Foreskin keratinocyte (primary cell): ENCODE measurements at places on chromosomes 1 and 21. TPM values are rescaled to one million over a fixed set of nuclear protein-coding genes. Genes with fewer than 3 reads are reported as not detected.

- DNase-seq = no peak
These were observed 8.9 kb upstream of the ZNF326 start for GRCh38 chr1:89986020-89986419.

DNA sequence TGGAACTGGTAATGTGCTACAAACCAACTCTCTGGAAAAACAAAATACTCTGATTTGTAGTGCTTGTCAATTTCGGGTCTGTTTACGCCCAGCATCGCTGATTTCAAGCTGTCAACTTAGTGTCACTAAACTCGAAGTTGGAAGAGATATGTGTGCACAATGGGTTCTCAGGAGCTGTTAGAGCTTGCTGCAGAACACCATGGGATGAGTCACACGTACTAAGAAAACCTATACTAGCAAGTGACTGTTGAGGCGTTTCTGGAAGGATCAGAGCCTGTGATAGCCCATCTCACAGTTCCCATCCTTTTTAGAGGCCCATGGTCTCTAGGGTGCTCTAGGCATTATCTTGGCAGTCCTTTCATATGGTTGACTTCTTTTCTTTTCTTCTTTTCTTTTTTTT lies 14.3 kb downstream of the GMEB1 start:
- DNase-seq = no peak

GRCh38 chr1:43587594-43587993 lies 56.9 kb downstream of the PTPRF start:
- peak; percentile 9 for DNase-seq

DNA sequence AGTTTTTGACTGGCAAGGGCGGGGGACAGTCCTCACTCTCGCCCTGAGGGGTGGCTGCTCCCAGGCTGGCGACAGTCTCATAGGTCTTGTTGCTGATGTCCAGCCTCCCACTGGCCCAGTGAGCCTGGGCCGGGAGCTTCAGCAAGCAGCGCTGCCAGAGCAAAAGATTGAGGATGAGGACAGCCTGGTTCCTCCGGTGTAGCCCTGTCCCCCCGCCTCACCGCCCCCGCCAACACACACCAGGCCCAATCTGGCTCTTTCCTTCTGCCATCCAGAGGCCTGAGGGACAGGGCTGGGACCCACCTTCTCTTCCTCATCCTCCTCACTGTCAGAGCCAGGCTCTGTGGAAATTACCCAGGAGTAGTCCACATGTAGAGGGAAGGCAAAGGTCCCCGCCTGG lies 8.6 kb upstream of the TCEA3 start:
- DNase-seq = no peak

DNA sequence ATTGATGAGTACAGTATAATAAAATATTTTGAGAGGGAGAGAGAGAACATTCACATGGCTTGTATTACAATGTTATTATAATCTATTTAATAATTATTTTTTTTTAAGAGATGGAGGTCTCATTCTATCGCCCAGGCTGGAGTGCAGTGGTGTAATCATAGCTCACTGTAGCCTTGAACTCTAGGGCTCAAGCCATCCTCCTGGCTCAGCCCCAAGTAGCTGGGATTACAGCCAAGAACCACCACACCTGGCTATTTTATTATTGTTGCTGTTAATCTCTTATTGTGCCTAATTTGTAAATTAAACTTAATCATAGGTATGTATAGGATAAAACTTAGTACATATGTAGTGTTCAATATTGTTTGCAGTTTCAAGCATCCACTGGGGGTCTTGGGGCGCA lies 57.8 kb downstream of the HS2ST1 start:
- no peak for DNase-seq

DNA sequence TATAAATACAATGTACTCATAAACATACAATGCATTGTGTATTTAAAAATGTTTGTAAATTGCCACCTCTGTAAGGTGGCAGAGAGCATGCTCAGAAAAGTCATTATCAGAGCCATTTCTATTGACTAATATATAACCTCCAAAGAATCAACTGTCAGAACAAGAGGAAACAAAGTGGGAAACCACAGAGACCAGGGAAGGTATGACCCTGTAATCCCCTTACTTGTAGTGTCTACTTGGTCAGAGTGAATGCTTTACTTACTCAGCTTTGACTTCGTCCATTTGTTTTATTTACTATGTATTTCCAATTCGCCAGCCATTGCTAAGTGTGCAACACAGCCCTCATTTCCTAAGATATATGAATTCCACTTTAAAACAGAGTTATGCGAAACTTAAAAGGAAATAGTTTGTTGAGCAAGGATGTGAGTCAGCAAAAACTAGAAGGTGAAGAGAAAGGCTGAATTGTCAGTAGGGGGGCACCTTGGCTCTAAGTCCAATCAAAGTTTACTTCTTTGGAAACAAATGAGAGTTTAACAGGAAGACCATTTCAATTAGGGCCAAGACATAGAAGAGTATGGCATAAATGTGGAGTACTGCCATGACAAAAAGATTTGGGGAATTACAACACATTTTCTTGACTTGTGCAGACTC lies 671.7 kb upstream of the PTBP2 start:
- peak; percentile 6 for DNase-seq

- DNase-seq = no peak
These were observed 49.7 kb downstream of the PGM1 start for GRCh38 chr1:63642901-63643300.

NBPF15 gene
- 29.0 and 35.8 TPM in 2 replicates for total RNA-seq

ADAMTSL4 gene
- 0.65 and 1.6 TPM in 2 replicates for total RNA-seq

ACTN2 gene
- total RNA-seq = not detected in 2 replicates

FAM72D gene
- total RNA-seq = 2.7 and 4.8 TPM in 2 replicates

LGR6 gene
- 0.21 and 0.78 TPM in 2 replicates for total RNA-seq

UQCRHL gene
- total RNA-seq = 3.2 and 5.3 TPM in 2 replicates
